ENCODE measurements at places on chromosomes 3 and 15.

- DNase-seq: no peak
Measured at GRCh38 chr3:149723781-149724180, 28.5 kb downstream of the COMMD2 start.

DNA sequence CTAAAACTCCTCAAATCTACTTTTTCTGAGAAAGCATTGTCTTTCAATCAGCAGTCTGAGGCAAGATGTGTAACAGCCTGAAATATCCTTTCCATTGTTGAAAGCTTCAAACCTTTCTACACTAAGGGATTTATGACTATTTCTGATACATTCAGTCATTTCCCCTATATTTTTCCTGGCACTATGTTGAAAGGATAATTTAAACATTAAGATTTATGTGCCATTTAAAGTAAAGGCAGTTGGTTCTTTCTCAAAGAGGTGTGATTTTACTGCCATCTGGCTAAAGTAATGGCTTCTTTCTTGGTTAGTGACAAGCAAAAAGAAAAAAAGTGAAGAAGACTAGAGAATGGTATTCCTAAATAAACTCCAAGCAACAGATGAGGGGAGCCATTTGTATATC lies 249.6 kb upstream of the COL8A1 start:
- no peak for DNase-seq

- no peak for DNase-seq
Measured at GRCh38 chr15:68492855-68493254, 60.9 kb upstream of the ITGA11 start.

DNA sequence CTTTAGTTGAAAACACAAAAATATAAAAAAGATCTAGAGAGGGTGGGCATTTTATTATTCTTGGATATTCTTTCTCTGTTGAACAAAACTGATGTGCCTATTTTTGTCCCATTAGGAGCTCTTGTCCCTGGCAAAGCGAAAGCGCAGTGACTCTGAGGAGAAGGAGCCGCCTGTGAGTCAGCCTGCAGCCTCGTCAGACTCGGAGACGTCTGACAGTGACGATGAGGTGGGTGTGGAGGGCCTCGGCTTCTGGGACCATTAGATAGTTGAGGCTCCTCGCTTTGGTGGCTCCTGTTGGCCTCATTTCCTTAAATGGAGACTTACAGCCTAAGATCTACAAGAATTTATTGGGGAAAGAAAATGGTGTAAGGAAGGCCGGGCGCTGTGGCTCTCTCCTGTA lies 21.3 kb downstream of the RTF1 start:
- DNase-seq: no peak

DNA sequence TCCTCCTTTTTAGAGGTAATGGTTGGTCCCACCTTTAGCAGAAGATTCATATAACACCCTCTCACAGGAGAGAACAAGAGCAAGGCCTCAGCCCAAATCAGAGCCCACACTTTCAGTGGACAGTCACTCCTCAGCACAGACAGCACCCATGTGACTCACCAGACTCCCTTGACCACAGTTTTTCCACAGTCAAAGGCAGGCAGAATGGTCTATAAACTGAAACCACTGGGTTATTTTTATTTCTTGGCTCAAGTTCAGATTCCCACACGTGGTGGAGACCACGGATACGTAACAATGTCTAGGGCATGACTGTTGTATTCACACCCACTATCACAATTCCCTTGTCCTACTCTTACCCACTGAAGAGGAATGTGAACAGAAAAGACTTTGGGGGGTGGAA lies 237.8 kb upstream of the UBE2E1 start:
- no peak for DNase-seq

All from hindlimb muscle (tissue), 1 donor.